ENCODE measurements at places on chromosomes 11 and 22.

DNA sequence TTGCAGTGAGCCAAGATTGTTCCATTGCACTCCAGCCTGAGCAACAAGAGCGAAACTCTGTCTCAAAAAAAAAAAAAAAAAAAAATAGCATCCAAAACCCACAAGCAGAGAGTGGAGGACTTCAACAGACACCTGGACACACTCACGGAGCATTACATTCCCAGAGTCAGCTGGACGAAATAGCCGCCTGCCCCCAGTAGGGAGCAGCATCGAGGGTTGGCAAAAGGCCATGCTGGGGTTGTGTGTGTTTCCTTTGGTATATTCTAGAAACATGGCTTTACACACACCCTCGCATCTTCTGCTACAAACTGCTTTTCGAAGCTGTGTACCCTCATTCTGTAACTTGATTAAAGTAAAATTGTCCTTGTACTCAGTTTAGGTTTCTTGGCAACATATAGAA is 5.3 kb downstream of the ADA2 start:
- no peak for DNase-seq

DNA sequence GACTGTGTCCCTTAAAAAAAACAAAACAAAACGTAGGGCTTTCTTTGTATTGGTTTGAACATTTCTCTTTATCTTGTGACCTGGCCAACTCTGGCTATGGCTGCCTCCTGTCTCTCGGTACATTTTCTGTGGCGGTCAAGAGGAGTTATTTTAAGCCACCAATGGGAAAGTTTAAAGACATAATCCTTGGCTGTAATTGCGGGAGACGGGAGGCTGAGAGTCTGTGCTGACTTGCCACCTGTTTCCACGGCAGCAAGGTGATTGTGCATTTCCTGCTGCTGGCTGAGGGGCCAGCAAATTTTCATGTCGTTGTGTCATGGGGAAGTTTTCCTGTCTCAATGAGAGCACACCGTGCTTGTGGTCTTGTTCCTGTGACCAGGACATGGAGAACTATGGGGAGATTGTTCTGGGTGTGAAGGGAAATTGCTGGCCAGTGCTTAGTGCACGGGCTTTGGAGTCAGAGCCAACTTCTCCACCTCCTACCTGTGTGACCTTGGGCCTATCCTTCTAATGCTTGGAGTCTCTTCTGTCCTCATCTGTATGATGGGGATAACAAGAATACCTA is 11.0 kb downstream of the PTPRJ start:
- DNase-seq: no peak

DNA sequence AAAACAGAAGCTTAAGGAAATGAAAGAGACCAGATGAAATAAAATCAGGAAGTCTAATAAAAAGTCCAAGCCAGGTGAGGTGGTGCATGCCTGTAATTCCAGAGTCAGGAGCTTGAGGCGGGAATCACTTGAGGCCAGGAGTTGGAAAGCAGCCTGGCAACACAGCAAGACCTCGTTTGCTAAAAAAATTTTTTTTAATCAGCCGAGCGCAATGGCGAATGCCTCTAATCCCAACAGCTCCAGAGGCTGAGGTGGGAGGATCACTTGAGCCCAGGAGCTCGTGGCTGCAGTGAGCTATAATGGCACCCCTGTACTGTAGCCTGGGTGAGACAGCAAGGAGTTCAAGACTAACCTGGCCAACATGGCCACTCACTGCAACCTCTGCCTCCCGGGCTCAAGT is 8.0 kb downstream of the RAB6A start:
- no peak for DNase-seq

DNA sequence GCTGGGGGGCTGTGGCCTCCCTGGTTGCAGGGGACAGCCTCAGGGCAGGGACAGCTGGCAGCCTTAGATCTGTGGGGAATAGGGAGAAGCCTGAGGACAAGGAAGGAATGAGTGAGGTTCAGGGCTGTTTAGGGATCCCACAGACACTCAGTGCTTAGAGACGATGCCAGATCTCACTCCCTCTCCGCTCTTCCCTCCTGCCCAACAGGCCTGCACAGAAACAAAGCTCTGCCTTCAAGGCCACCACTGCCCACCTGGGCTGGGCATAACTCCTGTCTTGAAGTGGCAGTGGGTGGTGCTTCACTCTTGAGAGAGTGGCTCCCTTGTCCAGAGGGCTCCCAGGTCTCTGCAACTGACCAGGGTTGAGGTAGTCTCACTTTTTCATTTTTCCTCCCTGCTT is 13.1 kb upstream of the CENATAC start:
- DNase-seq: no peak

DNA sequence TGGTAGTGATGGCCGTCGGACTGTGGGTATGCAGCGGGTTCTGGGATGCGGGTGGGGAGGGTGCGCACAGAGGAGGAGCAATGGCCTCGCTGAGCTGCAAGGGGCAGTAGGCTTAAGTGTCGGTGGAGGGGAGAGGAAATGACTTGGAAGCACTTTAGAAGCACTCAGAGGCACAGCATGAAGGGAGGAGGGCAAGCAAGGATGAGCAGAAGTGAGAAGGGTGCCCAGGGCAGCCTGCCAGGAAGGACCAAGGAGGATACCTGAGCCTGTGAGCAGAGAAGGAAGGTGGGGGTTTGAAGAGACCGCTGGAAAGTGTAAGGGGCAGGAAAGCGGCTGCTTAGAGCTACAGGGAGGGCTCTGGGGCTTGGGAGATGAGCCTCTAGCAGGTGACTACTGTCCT is 330 bp downstream of the SLC5A1 start:
- no peak for DNase-seq
